ENCODE measurements at places on chromosomes 1 and 21.
A peak's percentile ranks its signal among the peaks of the same experiment; 100 is the strongest.

GRCh38 chr1:200367841-200368534, 41.8 kb downstream of the ZNF281 start:
- DNase-seq: no peak

- DNase-seq: no peak
Observed at GRCh38 chr1:4161366-4162006, 261.4 kb upstream of the C1orf174 start.

DNA sequence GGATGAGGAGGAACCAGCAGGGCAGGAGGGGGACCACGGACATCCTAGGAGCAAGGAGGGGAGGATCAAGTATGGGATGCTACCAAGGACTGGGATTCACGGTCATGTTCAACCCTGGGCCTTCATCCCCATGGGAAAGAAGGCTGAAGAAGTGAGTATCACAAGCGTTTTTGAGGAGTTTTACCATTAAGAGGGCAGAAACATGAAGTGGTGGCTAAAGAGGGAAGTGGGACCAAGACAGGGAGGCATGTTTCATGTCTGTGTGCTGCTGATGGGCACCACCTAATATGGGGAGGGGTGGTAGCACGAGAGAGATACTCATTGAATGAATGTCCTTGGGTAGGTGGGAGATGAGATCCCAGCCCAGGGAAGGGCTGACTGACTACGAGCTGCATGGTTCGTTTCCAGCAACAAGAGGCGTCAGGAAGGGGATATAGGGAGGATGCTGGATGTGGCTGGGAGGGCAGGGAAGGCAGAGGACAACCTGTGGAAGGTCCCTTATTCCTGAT, 11.3 kb upstream of the LSS start:
- no peak for DNase-seq

DNA sequence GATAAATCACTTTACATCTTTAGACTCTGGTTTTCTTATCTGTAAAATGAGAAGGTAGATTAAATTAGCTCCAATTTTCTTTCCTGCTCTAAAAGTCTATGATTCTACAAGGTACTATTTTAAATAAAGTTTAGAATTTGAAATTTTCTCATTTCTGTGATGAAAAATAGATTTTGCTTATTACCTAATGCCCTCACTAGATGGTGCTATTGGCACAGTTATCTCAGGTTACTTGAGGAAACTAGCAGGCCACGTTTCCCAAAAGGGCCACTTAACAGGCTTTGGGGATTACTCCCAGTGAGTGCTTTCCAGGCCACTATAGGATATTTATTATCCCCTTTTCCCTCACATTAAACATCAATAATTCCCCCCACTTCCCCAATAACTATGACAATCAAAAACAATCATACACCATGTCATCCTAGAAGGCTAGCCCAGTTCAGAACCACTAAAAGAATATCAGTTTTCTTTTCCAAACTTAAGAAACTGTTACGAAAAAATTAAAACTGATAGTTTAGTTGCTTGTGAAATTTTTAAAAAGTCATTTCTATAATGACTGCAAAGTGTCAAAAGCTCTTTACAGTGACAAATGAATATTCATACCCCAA, 30.6 kb downstream of the OMA1 start:
- peak; percentile 2 for DNase-seq

GRCh38 chr1:67094191-67094590, 40.2 kb upstream of the SLC35D1 start:
- DNase-seq: no peak

DNA sequence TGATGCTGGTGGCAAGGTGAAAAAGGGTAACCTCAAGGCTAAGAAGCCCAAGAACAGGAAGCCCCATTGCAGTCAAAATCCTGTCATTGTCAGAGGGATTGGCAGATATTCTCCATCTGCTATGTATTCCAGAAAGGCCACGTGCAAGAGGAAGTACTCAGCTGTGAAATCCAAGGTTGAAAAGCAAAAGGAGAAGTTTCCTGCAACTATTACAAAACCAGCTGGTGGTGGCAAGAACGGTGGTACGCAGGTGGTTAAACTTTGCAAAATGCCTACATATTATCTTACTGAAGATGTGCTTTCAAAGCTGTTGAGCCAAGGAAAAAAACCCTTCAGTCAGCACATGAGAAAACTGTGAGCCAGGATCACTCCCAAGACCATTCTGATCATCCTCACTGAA, 13.7 kb upstream of the VPS45 start:
- no peak for DNase-seq

DNA sequence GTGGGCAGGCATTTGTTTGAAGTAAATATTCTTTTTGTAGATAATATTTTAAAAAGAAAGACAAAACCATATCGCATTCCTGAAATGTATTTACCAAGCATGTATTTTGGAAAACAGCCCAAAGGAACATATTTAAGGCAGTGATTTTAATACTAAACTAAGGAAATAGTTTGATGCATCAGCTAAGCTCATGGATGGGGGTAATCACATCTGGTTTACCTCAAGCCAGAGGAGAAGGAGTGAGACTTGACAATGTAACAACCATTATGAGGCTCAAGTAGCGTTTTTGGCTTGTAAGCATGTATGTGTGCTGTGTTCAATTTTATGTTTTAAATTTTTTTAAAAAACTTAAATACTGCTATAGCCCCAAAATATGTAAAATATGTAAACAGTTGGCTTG, 390.5 kb downstream of the DISC1 start:
- no peak for DNase-seq

DNA sequence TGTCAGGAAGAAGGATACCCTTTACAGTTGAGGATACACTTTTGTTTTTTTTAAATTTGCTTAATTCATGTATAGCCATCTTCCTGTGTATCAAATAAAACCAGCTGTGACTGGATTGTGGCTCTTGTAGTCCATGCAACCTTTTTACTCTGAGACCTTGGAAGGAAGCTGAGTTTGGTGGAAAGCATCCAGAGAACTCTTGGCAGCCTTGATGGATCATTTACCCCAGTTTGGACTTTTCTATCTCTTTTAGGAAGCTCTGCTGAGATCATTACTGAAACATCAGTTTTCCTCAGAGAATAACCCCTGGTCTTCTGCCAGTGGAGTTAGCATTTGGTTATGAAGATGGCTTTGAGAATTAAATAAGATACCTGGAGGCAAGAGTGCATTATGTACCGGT, 21.2 kb upstream of the APOBEC4 start:
- no peak for DNase-seq

DNA sequence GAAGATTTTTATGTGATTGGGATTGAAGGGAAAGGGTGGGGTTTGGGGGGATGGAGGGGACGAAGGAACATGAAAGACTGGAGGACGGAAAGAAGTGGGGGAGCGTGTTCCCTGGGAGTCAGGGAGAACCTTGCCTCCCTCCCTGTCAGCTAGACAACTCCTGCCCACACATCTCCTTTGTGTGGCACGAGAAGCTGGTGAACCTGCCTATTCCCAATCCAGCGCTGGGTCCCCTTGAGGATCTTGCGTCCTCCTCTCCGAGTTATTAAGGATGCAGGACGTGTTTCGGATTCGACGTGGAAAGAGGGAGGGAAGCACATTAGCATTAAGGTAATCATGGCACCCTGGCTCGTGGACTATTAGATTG, 1.4 kb downstream of the LRRC7 start:
- DNase-seq: no peak

GRCh38 chr1:227793079-227793947, 22.2 kb upstream of the PRSS38 start:
- DNase-seq: no peak

GRCh38 chr1:182570611-182570970, 18.5 kb downstream of the RNASEL start:
- no peak for DNase-seq

DNA sequence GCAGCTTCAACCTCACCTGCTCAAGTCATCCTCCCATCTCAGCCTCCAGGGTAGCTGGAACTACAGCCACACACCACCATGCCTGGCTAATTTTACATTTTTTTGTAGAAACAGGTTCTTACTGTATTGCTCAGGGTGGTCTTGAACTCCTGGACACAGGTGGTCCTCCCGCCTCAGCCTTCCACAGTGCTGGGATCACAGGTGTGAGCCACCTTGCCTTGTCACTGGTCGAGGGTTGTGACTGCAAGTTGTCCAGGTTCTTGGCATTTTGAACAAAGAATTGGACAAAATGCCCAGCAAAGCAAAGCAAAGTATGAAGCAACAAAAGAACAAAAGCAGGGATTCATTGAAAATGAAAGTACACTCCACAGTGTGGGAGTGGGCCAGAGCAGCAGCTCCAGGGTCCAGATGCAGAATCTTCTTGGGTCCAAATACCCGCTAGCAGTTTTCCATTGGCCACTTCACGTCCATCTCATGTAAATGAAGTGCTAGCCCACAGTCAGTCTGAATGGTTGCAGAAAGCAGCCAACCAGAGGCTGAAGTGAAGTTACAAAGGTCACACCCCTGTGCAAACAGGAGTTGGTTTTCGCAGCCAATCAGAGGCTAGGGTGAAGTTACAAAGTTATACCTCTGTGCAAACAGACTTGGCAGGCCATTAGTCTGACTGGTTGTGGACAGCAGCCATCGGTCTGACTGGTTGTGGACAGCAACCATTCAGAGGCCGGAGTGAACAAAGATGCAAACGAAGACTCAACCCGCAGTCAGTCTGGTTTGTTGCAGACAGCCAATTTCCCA, 109.5 kb upstream of the KIF26B start:
- DNase-seq: no peak

DNA sequence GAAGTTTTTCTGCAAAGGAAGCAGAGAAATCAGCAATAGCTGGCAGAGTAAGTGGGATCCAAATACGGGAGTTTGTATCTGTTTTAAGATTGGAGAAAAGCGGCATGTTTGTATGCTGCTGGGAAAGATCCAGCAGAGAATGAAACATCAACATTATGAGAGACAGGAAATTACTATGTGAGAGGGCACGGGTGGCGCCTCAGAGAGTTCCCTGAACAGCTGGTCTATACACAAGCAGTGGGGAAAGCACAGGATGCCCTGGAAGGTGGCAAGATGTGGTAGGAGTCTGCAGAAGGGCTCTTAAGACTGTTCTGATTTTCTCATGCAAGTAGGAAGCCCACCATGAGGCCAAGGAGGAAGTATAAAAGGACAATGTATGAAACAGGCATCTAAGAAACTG, 130.4 kb downstream of the RERE start:
- no peak for DNase-seq

DNA sequence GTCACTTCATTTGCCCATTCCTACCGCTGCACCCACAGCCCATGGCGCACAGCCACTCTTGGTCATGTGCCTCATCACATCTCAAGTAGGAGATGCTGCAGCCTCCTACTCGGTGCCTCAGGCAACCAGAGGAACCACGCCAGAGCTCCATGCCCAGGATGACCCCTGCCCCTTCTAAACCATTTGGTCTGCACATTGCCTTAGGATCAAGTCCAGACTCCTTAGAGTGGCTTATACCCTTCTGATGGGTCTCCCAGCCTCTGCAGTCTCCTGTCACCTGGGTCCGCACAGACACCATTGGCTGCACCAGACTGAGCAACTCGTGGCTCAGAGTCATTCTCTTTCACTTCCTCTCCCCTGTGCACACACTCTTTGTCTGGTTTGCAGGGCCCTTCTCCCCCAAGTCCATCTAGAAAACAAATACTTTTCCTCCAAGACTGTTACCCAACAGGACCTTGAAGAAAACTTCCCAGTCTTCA, 2.2 kb upstream of the ADORA3 start:
- DNase-seq: no peak

DNA sequence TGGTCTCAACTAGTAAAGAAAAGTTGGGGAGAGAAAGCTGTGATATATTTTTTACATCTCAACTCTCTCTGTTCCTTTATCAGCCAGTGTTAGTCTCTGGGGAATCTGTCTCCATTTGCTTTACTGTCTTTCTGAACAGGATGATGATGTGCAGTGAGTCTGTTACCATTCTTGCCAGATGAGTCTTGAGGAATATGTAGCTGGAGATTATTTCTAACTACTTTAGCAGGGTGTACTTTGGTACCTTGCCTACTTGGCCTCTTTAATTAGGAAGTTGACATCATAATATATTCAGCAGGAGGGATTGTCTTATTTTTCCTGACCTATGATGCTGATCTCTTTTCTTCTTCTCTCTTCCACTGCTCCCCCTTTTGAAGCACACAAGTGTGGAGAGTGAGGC, 15.7 kb upstream of the HAX1 start:
- no peak for DNase-seq

- no peak for DNase-seq
Observed at GRCh38 chr1:8031176-8031785, 5.2 kb upstream of the ERRFI1 start.

GRCh38 chr1:248703674-248704073, 1.1 kb upstream of the OR14I1 start:
- DNase-seq: no peak

- DNase-seq: no peak
Observed at GRCh38 chr1:61904354-61904753, 162.1 kb downstream of the PATJ start.

DNA sequence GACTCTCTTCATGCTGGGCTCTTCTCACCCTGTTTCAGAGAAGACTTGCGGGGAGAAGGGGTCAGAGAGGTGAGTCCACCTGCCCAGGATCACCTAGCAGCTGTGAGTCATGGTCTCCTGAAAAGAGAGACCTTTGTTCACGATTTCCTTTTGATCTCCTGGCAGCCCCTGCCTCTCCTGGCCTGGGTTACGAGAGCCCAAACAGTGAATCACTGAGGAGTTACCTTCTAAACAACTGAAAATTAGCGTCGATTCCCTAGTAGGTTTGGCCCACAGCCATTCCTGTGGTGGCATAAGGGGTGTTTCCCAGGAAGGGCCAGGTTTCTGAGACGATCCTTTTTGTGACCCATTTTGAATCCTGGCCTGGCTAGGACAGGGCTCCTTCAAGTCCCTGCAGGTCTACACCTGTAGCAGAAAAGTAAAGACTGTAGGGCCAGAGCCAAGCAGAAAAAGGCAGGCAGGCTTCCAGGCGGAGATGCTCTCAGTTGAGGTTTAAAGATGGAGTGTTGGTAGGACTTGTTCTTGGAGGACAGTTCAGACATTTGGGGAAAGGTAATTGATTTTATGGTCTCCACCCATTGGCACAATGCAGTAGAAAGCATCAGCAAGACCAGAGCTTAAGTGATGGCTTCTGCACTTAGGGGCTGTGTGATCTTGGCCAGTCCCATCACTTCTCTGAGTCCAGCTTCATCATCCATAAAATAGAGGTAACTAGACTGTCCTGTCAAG, 2.1 kb upstream of the PLA2G2E start:
- no peak for DNase-seq

GRCh38 chr1:66351913-66352312, 182.0 kb upstream of the SGIP1 start:
- no peak for DNase-seq
